NCI-H524 treated with DMSO at 0.1 percent for 48 hours (cell line): ENCODE measurements at places on chromosomes 2 and 18.

DNA sequence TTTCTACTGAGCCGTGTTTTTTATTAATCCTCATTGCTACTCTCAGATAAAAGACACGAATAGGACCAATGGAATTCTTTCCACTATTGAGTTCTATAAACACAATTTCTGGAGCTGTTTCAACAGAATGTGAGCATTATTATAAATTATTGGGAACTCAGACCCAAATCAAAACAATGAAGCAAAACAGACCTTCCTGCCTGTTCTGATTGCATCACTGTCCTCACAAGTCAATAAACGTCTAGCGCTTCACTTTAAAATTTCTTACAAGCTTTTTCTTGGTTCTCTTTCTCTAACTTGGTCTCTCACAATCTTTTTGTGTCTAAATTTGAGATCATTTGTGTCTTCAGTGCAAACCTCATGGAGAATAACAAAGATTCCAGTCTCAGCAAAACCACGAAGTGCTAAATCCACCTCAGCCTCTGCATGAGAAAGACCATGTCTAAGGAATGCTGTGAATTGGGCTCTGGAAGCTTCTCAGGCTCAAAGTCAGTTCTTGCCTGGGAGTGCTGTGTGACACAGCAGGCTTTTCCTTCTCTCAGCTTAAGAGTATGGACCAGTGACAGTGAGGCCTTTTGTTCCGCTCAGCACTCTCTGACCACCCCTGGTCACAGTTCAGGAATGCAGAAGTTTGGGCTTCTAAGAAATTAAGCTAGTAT is 22.8 kb downstream of the ARHGAP28 start:
- DNase-seq, result no peak

DNA sequence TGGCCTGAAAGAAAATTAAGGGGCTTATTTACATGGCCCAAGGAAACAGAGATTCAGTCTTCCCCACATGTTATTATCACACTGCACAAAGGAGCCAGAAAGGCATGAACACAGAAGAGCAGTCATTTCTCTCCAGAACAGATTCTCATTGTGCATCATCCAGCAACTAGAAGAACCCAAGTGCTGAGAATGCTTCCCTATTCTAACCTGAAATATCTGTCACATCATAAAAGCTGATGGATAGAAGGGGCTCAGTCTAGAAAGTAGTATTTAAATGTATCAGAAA is 145.8 kb downstream of the TMEM163 start:
- DNase-seq, result no peak

- peak; percentile 40 for DNase-seq
Measured at GRCh38 chr2:122670897-122671296, 915.4 kb downstream of the TSN start.

DNA sequence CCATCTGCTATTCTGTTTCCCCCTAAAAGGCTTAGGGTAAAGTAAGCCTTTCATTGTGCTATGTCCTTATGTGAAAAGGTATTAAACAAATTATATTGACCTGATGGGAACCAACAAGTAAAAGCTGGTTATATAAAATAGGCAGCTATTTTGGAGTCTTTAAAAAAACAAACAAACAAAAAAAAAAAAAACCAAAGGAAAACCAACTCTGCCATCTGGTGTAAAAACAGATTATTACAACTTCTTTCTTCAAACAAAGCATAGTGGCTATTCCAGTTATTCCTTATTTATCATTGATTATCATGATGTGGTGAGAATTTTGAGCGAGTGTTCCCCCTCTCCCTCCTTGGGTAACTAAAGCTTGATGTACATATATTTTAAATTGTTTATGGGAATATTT is 122.3 kb upstream of the FHL2 start:
- DNase-seq, result no peak

GRCh38 chr2:157477919-157478318 is 34.0 kb upstream of the CYTIP start:
- DNase-seq, result no peak

- DNase-seq, result no peak
Measured at GRCh38 chr2:17804358-17804757, 11.9 kb upstream of the MSGN1 start.

GRCh38 chr2:96409820-96410164 is 74.2 kb downstream of the NCAPH start:
- no peak for DNase-seq

- no peak for DNase-seq
Measured at GRCh38 chr2:203683932-203684556, 22.4 kb upstream of the CD28 start.

DNA sequence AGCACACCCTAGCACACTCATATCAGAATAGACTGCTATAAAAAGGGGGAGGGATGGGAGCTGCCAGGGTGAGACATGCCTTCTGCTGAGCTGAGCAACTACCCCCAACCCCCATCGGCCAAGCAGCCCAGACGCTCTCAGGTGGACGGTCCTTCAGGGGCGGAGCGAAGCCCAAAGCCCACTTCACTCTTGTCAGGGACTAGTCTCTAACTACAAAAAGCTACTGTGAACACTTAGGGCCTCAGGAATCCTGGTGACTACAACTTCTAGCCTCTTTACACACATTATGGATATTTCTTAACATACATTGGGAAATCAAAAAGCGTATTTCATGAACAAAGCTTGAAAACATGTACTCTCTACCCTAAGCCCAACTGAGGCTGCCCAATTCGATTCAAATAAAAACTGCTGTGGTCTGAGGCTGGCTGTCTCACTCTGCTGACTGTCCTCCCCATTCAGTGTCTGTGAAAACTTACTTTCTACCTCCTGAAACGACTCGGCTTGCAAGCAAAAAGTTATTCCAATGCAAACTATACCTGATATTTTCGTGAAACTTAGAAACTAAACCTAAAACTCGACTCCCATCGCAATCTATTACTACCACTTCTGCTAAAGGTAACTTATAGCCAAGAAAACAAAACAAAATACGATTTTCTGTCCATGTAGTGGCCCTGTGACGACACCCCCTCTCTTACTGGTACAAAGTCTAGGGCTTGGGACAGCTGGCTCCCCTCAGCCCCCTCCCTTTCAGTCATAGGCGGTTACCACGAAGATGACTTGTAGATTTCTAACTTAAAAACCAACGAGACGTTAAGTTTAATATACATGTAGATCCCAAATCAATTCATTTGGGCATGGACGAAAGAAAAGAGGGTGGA is 1.2 kb downstream of the SERTAD2 start:
- peak; percentile 29 for DNase-seq

DNA sequence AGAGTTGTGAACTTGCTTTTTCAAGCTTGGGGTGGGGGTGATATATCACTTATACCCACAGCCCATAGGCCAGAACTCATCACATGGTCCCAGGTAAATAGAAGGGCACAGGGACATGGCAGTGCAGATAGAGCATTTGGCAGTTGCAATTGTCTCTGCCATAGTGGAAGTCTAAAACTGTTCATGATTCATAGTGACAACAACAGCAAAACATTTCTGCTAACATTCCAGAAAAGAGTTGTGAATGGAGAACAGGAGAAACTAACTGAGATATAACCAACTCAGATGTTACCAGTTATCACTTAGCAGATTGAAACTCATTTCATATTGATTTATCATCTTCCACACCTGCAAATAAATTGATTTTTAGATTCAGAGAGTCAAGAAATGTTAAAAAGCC is 278.6 kb upstream of the KYNU start:
- DNase-seq, result no peak

DNA sequence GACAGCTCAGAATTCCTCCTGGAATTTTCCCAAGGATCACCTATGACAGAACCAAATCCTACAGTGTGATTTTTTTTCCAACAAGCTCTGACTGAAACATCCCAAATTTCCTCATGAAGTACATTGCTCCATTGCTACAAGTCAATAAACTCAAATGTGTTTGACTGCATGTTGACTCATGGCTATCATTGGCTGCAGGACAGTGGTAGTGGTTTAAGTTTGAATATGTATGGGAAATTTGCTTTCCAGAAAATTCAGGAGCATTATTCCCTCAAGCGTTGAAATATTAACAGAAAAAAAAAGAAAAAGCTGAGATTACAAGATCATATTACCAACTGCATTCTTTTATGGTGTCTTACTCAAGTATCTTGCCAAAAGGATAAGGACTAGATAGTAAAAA is 402.8 kb upstream of the DSEL start:
- DNase-seq, result no peak

GRCh38 chr2:234710587-234710986 is 213.7 kb upstream of the ARL4C start:
- DNase-seq, result no peak

- no peak for DNase-seq
Measured at GRCh38 chr2:28009732-28010131, 119.2 kb downstream of the BABAM2 start.

GRCh38 chr2:68819556-68819955 is 51.6 kb downstream of the BMP10 start:
- no peak for DNase-seq

DNA sequence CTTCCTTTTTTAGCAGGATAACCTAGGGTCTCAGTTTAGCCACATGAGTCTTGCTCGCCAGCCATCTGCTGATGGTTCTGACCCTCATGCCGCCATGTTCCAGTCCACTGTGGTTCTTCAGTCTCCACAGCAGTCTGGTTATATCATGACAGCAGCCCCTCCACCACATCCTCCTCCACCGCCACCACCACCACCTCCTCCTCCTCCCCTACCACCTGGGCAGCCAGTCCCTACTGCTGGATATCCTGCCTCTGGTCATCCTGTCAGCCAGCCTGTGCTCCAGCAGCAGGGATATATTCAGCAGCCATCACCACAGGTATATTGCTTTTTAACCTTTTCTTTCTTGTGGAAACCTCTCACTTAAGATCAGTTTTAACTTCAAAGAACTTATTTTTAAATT is 89.9 kb upstream of the UBXN4 start:
- no peak for DNase-seq

DNA sequence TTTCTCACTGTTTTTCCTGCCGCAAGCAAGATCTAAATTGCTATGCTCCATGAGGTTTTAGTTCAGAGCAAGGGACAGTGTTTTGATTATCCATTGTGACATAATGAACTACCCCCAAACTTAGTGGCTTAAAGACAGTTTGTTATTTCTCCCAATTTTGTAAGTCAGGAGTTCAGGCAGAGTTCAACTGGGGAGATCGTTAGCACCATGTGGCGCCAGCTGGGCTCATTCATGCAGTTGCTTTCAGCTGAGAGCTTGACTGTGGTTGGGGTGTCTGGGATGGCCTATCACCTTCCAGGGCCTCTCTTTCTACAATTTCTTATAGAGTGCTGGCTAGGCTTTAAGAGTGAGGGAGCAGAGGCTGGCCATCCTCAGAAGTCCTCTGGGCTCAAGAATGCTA is 382.9 kb upstream of the CELF4 start:
- no peak for DNase-seq

DNA sequence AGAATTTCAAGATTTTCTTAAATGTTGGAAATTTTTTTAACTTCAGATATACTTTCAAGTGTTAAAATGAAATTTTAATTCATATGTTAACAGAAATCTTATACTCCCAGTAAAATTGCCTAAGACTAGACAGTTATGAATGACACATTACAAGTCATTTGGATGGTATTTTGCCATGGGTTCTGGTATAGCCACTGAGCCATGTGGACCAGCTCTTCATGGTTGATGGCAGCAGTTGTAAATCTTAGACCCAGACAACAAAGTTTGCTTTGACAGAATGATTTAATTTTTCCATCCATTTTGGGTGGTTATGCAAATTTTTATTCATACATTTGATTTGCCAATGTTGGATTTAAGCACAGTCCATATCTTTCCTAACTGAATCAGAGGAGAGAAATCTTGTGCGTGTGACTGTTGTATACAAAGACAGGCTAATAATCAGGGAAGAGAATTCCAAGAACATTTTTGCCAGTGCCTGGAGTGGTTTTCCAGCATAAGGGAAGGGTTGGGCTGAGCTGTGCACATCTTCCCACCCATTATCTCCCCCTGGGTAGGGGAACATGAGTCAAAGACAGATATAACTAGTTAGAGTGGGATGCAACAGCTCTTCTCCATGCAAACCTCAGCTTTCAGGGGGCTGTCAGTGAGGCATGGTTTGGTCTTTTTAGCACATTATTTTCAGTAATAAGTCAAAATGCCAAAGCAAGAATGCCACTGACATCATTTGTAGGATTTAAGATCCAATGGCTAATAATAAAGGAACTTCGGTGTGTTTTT is 28.1 kb upstream of the INPP4A start:
- DNase-seq, result no peak

- no peak for DNase-seq
Measured at GRCh38 chr2:97761192-97761591, 47.8 kb downstream of the ZAP70 start.

DNA sequence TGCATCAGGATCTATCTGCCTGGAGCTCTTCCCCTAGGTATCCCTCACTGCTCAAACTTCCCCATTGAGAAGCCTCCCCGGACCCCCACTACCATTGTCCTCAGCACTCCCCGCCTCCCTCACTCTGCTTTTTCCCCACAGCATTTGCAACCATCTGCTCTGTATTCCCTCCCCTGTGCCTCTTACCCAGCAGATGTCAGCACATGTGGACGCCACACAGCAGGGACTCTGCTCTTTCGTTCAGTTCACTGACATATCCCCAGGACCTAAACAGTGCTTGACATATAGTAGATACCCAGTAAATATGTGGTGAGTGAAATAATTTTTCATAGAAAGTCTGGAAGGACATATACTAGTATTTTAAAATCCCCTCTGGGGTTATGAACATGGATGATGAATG is 101.1 kb downstream of the TMEM247 start:
- DNase-seq, result peak; percentile 8

DNA sequence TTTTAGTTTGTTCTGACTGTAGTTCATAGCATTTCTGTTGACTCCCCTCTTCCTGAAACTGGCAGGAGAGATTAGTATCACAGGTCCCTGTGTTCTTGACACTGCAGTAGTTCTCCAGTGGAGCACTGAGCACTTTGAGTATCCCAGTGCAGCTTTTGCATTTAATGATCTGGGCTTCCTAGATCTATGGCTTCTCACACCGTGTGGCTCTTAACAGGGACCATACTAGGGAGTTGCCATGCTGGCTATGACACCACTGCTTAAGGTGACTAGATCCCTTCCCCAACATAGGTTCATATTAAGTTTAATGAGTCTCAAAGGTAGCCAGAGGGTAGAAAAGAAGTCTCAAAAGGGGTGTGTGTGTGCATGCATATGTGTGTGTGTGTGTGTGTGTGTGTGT is 6.2 kb upstream of the MSTN start:
- no peak for DNase-seq
